EH (cell line): ENCODE measurements at places on chromosomes 2 and 18.

GRCh38 chr18:48824231-48824970 is 126.4 kb downstream of the SMAD7 start:
- no peak for DNase-seq

- DNase-seq, result peak; percentile 56
Observed at GRCh38 chr2:236662231-236663185, 92.9 kb downstream of the ACKR3 start.

DNA sequence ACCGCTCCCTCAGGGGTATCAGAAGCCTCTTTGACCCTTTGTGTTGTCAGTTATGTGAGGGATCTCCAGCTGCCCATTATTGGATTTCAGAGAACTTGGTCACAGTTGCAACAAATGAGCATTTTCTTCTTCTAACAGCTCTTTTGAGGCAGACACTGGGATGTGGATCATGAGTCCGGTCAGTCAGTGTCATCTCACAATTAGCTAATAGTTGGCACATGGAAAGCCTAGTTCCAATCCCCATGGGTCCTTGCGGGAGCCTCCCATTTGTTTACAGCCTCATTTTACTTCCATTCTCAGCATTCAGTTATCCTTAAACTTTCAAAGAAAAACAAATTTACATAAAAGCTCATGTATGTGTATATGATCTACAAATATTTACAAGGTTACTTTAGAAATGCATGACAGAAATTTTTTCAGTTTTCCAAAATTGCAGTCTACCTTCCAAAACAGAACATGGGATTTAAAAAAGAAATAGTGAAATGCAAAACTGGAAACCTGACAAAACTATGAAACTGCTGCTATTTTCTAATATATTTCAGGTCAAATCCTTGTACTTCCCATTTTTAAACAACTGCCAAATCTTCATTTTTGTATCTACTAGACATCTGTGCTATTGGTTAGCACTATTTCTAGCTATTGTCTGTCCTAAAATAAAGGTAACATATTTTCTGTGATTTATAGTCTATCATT is 547.1 kb upstream of the ZEB2 start:
- DNase-seq, result no peak

GRCh38 chr2:96090196-96090926 is 26.0 kb downstream of the ADRA2B start:
- DNase-seq, result no peak

GRCh38 chr2:54879598-54880332 is 156.3 kb downstream of the EML6 start:
- DNase-seq, result no peak

DNA sequence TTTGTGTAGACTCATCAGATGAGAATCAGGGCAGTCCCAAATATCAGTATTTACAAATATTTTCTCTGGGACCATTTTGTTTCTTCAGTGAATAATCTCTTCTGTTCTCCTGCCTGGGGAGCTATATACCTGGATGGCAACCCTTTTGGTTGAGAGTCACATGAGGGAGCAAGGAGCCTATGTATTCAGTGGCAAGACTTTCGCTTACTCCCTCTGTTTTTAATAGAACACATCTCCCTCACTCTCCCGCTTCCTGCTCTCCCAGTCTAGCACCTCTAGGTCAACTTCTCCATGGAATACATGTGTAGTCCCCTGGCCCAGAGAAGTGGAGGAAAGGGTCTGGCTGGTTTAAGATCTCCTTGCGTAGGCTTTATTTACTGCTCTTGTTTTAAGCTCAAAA is 600.3 kb downstream of the CCDC85A start:
- no peak for DNase-seq
